T-cell (primary cell): ENCODE measurements at places on chromosomes 2 and 18. TPM values are rescaled to one million over a fixed set of nuclear protein-coding genes. Genes with fewer than 3 reads are reported as not detected.

Gene ABHD1
- total RNA-seq = 0.99 TPM

Gene EHD3
- total RNA-seq = 4.1 TPM

Gene CXCR4
- 326 TPM for total RNA-seq

Gene GCKR
- total RNA-seq = not detected

Gene HNMT
- total RNA-seq = 0.22 TPM

Gene ROCK1
- 59.5 TPM for total RNA-seq

Gene CPLX4
- total RNA-seq = not detected
